ENCODE measurements at places on chromosomes 1 and 21.
A peak's percentile ranks its signal among the peaks of the same experiment; 100 is the strongest.

- DNase-seq = no peak
These were observed 63.8 kb upstream of the PRDX6 start for GRCh38 chr1:173413271-173413707.

- no peak for DNase-seq
These were observed 16.7 kb downstream of the JUN start for GRCh38 chr1:58767143-58767542.

- no peak for DNase-seq
These were observed 450 bp downstream of the SDE2 start for GRCh38 chr1:225998560-225999226.

GRCh38 chr1:169202791-169203665, 96.5 kb downstream of the ATP1B1 start:
- no peak for DNase-seq

DNA sequence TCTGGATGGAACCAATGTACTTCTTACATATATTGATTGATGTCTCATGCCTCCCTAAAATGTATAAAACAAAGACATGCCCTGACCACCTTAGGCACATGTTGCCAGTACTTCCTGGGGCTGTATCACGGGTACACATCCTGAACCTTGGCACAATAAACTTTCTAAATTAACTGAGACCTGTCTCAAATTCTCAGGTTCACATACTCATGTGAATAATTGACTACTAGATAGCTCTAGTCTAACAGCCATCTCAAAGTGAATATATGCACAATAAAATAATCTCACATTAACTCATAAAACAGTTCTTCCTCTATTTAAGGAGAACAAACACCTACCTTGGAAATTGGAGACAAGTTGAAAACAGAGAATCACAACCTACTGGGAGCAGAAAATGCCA, 5.6 kb downstream of the DNAI4 start:
- DNase-seq = no peak

DNA sequence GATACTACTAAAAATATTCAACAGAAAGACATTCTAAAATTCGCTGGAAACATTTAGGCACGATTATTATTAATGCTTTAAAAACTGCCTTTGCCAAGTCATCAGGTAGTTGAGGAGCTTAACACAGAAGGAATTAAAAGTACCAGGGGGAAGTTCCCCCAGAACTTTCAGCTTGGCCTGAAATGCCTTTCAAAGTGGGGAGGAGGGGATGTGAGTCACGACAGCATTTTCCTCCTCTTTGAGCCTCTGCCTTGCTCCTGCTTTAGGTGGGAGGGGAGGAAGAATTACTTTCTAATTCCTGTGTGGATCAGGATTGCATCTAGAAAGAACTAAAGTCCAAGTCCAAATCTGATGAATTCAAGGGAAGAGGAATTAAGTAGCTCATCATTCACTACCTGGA, 183.7 kb downstream of the CLIC6 start:
- no peak for DNase-seq

DNA sequence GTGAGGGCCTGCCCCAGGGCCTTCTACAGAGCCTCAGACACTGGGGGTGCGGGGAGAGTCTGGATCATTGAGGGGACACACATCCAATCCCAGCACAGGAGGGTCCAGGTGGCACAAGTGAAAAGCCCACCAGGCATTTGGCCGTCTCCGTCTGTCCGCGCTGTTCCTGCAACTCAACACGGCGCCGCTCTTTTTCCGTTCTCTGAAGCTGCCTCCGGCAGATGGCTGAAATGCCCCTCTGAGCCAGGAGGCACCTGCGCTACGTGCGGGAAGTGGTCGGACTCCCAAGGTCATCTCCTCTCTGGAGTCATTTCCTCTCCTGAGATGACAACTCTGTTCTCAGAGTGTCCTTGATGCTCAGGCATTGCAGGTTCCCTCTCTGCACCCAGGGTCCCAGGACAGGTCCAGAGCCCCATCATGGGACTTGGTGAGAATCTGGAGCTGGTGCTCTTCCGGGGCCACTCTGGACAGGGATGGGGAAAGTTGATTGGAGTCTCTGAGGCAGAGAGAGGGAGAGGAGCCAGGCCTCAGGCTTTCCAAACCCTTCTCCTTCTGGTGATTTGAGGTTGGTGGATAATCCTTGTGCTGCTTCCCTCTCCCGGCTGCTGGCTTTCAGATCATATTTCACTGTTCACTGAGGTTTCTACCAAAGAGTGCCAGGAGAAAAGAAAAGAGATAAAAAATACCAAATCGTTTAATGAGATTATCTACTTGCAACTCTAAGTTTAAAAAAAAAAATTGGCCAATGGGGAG, 14.0 kb upstream of the MIXL1 start:
- no peak for DNase-seq

DNA sequence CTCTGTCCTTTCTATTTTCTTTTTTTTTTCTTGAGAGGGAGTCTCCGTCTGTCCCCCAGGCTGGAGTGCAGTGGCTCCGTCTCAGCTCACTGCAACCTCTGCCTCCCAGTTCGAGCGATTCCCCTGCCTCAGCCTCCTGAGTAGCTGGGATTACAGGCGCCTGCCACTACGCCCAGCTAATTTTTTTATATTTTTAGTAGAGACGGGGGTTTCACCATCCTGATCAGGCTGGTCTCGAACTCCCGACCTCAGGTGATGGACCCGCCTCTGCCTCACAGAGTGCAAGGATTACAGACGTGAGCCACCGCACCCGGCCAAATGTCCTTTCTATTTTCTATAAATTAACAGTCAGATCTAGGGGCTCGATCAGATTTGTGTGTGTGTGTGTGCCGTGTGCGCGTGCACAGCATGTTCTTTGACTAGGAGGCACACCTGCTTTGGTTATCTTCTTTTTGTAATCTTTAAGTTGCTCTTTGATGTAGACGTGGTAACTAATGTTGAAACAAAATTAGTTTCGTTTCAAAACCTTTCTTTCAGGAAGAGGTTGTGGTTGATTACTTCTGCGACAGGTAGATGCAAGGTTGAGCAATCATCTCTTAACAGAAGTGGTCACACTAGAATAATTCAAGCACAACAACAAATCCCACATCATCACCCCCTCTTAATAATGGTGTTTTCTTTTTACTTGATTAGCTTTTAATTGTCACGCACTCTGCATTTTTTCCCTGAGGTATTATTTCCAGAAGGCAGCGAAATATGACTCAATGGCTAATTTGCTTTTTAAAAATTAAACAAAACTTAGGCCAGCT, 779 bp upstream of the DEGS1 start:
- no peak for DNase-seq

DNA sequence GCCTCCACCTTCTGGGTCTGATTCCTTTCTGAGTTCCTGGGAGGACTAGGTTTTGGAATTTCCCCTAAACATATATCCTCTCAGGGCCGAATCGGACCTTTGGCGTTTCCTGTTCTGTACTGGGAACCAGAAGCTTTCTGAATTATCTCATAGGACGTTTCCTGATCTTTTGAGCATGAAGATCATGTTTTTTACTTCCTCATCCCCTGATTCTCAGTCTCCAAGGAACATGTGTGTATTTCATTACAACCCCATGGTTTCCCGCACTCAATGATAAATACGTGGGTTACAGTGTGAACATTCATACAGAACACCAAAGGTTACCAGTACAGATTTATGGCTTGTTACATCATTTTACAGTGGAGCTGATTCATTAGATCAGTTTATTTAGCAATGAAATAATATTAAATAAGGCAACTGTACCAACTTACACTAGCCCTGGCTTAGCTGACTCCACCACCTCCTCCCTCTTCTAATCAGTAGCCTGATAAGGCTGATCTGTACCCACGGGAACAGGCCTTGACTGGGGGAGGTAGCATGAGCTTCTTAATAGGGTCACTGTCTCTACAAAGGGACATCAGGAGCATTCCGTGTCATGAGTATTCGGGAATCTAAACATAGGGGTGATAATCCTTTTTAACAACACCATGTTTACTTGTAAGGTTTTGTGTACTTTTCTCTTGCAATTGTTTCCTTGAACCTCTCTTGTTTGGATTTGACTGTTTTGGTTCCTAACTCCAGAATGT, 57.8 kb upstream of the ERRFI1 start:
- DNase-seq = no peak

DNA sequence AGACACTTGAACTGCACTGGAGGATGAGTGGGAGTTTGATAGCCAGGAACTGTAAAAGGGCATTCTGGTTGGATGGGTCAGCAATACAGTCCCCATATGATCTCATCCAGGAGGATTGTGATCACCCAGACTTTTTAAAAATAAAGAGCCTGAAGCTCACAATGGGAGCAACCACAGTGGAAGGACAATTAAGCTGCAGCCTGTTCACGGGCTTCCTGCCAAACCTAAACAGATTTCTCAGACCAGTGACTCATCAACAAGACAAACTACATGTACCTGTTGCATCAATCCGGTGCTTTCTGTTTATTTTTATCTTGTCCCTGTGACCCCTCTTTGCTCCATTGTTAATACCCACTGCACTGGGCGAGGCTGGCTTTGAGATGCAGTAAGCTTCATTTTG, 52.3 kb downstream of the PAPPA2 start:
- peak; percentile 46 for DNase-seq

GRCh38 chr1:60386249-60386648, 312.7 kb upstream of the C1orf87 start:
- DNase-seq = no peak

DNA sequence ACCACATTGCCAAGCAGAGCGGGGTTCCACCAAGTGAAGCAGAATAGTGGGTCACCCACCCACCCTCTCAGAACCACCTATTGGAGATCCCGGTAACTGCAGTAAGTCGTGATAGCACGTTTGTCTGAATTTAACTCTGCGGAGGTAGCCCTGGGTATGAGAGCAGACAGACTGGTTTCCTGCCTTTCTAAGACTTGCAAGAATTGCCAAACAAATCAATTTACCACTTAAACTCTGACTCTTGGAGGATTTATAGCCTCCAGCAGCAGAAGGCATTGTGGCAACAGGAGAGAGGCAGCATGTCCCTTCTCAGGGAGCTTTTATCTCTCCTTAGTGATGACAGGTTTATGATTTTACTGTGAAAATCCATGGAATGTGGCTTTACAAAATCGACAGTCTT, 287.9 kb upstream of the FMN2 start:
- no peak for DNase-seq

DNA sequence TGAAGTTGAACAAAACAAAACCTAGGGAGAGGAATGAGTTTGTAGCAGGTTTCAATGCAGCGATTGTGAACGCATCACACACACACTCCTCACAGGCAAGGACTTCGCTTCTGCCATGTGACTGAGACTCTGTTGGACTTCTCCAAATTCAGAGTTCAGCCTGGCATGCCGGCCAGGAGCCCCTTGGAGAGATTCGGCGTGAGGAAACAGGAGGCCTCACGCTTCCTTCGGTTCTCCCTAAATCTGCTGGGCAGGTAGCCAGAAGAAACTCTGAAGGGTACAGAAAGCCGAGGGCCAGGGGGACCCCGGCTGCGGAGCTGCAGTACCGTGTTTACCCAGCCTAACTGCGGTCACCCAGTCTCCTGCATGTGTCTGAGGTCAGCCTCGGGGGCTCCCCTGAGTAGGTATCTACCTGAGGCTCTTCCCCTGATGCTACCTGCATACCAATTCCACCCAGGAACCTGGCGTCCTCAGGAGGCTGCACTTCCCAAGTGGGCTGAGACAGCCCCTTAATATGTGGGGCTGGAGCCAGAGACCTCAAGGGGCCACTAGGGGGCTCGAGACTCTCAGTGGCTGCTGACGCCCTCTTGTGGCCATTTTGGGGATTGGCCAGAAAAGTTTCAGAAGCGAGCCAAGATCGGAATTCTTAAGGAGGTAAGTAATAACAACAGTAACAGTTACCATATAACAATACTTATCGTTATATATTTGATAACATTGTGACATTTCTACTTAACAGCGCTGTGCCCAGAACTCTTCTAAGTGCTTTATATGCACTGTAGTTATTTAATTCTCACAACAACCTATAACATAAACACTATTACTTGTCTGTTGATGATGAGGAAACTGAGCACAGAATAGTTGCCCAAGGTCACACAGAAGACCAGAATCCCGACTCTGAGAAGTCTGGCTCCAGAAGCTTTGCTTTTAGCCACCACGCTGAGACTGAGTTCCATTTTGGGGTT, 2.7 kb upstream of the ANXA9 start:
- peak; percentile 63 for DNase-seq

- DNase-seq = no peak
These were observed 8.9 kb downstream of the PTPN14 start for GRCh38 chr1:214542275-214543199.

GRCh38 chr1:116508085-116508983, 62.5 kb downstream of the CD58 start:
- DNase-seq = no peak

- no peak for DNase-seq
These were observed 79.6 kb upstream of the GCLM start for GRCh38 chr1:93988634-93989350.

DNA sequence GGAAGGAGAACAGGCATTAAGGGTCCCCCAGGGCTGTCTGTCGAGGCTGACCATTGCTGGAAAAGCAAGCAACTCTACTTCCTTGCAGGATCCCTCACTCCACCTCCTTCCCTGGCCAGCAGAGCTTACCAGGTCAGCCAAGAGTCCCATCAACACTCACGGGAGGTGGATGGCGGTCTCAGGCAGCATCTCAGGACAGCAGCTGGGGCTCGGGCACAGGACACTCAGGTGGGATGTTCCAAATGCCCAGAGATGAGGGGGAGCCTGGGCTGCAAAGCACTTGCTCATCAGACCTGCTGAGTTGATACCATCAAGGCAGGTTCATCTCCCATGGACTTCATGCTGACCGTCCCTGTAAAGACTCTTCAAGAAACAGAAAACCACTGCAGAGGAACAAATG, 559.8 kb downstream of the NPHP4 start:
- DNase-seq = no peak

DNA sequence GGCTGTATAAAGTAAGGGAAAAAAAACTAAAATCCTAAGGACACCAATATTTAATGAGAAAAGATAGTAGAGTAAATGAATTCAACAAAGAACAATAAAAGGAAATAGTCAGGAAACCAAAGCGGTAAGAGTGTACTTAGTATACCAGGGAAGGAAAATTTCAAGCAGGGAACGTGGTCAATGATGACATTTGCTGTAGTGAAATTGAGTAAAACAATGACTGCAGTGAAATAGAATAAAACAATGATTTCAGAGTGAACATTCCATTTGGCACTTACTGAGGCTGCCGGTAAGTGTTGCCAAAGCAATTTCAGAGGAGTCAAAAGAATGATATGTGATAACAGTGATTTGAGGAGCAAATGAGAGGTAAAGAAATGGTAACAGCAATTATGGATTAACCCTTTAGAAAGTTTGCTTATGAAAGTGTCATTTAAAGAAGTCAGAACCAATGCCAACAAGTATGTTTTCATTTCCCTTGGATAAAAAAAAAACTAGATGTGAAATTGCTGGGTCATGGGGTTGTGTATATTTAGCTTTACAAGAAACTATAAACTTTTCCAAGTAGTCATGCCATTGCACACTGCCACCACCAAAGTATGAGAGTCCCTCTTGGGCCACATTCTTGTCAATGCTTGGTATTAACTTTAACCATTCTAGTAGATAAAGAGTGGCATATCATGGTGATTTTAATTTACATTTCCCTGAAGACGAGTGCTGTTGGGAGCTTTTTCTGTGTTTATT, 50.5 kb downstream of the VCAM1 start:
- no peak for DNase-seq

- DNase-seq = no peak
These were observed 30.9 kb upstream of the RPL11 start for GRCh38 chr1:23660671-23661070.
